SK-N-SH (cell line): ENCODE measurements at places on chromosomes 7 and 10. TPM values are rescaled to one million over a fixed set of nuclear protein-coding genes. Genes with fewer than 3 reads are reported as not detected.

LOXL4 gene
- 1.4 and 1.7 TPM in 2 replicates for polyA plus RNA-seq

TLX1 gene
- polyA plus RNA-seq: 0.02 TPM in 1 of 2 replicates, not detected in the other

DNA sequence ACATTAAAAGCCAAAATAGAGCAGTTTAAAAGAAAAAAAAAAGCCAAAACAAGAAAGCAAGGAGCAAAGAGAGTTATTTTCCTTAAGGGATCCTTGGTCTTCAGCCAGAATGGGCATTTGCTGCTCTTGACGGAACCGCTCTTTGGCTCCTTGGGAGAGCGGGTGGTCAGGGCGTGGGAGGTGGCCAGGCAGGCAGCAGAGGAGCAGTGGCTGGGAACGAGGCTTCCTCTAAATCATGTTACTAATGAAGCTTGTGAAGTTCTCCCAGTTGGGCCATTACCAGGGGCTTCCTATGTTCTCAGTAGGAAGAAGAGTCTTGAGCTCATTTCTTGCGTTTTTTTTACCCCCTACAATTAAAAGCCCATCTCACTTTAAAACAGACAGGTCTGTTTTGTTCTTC lies 116.6 kb downstream of the DOCK1 start:
- H3K27me3 ChIP-seq: no peaks in the 10 kb centered on the region
- peaks cover 29% of the 10 kb centered on the region; the same call in 1 of the 2 replicates for H3K36me3 ChIP-seq
- no peaks in the 10 kb centered on the region for H3K4me1 ChIP-seq

- H3K36me3 ChIP-seq: peaks cover 41% of the 10 kb centered on the region
- no peak for DNase-seq
- H3K4me1 ChIP-seq: peaks cover 10% of the 10 kb centered on the region
- H3K27ac ChIP-seq: no peak overlapping the region
- H3K4me3 ChIP-seq: peak overlapping the region; percentile 96
Measured at GRCh38 chr7:135664046-135664589, 1.8 kb downstream of the STMP1 start.

DNA sequence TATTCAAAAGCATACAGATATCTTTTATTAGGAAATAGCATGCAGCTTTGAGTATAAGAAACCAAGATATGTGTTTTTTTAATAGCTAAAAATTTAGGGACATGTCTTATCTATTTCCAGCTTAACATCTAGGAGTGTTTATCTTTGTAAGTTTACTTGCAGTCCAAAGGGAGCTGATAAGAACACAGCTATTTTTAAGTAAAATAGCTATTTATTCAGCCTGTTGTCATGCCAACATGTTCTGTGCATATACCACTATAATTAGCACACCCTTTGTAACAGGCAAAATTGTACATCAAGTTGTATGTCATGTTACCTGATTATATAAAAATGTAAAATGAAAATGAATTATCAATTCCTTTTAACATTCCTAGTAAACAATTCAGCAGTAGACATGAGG lies 29.6 kb downstream of the FAM133B start:
- DNase-seq: no peak
- no peak overlapping the region for H3K4me3 ChIP-seq
- no peaks in the 10 kb centered on the region for H3K27me3 ChIP-seq
- H3K27ac ChIP-seq: no peak overlapping the region

DNA sequence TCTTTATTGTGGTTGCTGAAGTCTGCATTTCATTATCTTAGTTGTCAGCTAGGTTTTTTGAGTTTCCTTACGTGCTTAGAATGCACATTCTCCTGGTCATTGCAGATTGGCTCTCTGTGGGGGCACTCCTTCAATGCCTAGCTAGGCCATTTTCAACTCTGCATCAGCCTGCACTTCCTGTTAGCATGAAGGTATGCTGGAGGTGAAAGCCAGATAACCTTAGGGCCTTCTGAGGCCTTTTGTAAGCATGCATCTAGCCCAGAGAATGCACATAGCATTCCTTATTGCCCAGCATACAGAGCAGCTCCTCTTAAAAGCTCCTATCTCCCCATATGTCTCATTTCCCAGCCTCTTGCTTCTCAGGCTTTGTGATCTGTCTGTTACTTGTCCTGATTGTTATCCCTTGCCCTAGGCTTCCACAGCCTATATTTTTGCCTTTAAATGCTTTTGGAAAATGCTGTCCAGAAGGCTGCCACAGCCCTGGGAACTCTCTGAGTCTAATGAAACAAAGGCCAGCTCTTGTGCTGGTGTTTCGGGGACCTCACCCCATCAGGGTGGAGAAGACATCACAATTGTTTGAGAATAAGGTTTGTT lies 108.1 kb upstream of the IGFBP3 start:
- H3K27ac ChIP-seq: no peak overlapping the region
- no peaks in the 10 kb centered on the region for H3K36me3 ChIP-seq
- DNase-seq: peak; percentile 24
- H3K27me3 ChIP-seq: no peaks in the 10 kb centered on the region
- H3K4me1 ChIP-seq: no peaks in the 10 kb centered on the region
